Endodermal cell (in vitro differentiated cells): ENCODE measurements at places on chromosomes 1 and 21. TPM values are rescaled to one million over a fixed set of nuclear protein-coding genes. Genes with fewer than 3 reads are reported as not detected.

The AUNIP gene
- 7.2 to 21.2 TPM (median 19.5 TPM) in 3 replicates for total RNA-seq

- DNase-seq = no peak
Measured at GRCh38 chr1:102535829-102536505, 539.2 kb upstream of the OLFM3 start.

The OR2T3 gene
- total RNA-seq = not detected in 3 replicates

DNA sequence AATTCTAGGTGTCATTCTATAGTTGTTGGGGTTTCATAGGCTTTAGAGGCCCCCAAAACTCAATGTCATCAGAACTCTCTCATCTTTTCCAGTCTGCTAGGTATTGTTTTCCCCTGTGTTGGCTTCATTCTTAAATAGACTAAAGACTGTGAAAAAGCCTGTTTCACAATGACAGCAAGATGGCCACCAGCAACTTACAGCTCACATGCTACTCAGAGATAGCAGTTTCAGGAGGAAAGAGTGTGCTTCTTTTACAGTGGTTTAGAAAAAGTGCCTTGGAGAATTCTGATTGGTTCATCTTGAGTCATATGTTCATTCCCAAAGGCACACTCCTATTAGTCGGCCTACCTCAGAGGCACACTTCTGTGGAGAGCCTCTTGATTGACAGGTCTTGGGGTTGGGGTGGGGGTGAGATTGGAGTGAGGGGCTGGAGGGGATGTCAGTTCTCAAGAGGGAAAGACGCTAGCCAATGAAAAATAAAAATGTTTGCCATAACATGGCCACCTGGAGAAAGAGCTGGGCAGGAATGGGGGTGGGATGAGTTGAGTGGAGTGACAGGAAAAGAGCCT, 8.5 kb downstream of the IL23R start:
- no peak for DNase-seq

The ERVH48-1 gene
- total RNA-seq = 34.0 to 356 TPM (median 41.6 TPM) in 3 replicates

DNA sequence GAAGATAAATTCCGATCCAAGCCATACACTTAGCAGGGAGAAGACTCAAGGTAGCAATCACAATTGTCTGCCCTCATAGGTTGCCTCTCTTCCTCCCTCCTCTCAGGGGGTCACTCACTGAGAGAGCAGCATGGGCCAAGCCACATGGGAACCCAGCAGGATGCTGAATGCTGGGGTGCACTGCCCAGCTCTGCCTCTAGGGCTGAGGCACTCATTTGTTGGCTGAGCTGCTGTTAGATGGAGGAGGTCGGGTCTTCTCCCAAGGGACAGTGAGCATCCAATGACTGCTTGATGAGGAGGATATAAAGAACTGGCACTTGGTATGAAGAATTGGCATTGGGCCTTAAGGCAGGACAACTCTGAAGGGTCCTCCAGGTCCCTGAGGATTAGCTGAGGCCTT, 418.8 kb downstream of the SIPA1L2 start:
- peak; percentile 89 for DNase-seq

DNA sequence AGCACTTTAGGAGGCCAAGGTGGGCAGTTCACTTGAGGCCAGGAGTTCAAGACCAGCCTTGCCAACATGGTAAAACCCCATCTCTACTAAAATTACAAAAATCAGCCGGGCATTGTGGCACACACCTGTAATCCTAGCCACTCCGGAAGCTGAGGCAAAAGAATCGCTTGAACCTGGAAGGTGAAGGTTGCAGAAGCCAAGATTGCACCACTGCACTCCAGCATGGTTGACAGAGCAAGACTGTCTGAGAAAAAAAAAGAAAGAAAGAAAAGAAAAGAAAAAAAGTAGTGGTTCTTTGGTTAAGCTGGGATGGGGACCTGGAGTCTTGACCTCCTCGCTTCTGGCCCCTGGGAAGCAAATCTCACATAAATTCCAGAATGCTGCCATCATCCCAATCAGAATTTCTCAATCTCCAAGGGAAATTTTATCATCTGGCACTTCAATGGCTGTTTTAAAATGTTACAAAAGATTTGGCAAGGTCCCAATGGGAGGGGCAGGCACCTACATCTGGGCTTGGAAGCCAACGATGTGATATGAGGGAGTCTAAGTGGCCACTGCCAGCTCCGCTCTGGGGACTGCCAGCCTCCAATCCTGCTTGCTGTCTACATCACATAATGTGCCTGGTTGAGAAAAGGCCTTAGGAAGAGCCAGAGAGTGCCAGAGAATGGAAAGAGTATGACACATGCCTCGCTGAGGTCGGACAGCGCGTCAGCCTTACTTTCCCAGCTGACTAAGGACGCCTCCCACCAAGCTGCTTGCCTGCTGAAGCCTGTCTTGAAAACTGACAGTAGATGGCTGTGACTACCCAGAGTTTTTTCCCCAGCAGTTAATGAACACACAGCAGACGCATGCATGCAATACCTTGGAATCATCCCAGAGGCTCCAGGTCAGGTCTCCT, 42.1 kb upstream of the SRP9 start:
- DNase-seq = no peak

The LEFTY1 gene
- total RNA-seq = 76.0 to 806 TPM (median 85.4 TPM) in 3 replicates

The HSPB7 gene
- not detected in 2 replicates for total RNA-seq

- DNase-seq = no peak
Measured at GRCh38 chr1:67939942-67940341, 106.7 kb upstream of the GNG12 start.

The PTPN22 gene
- total RNA-seq = not detected in 3 replicates

The MAP7D1 gene
- total RNA-seq = 63.9 to 141 TPM (median 119 TPM) in 3 replicates

The FMO1 gene
- total RNA-seq = not detected in 2 replicates

DNA sequence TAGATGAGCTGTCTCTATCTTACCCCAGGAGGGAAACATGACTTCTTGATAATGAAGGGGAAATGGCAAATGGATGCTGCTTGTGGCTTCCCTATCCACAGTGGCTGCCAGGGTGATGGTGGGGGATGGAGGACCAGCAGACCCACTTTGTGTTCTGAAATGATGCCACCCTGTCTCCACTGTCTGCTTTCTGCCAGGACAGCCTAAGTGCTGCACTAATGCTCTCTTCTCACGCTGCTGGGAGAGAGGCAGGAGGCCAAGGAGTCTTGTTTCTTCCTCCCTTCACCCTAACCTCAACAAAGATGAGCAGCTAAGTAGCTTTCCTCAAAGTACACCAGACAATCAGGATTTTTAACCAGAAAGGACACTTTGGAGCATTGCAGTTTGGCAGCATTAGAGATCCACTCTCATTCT, 36.6 kb downstream of the XCL1 start:
- DNase-seq = no peak

- no peak for DNase-seq
Measured at GRCh38 chr1:159122005-159122621, 45.5 kb upstream of the AIM2 start.

The GOLT1A gene
- total RNA-seq = 1.6 and 1.8 TPM in 2 replicates

DNA sequence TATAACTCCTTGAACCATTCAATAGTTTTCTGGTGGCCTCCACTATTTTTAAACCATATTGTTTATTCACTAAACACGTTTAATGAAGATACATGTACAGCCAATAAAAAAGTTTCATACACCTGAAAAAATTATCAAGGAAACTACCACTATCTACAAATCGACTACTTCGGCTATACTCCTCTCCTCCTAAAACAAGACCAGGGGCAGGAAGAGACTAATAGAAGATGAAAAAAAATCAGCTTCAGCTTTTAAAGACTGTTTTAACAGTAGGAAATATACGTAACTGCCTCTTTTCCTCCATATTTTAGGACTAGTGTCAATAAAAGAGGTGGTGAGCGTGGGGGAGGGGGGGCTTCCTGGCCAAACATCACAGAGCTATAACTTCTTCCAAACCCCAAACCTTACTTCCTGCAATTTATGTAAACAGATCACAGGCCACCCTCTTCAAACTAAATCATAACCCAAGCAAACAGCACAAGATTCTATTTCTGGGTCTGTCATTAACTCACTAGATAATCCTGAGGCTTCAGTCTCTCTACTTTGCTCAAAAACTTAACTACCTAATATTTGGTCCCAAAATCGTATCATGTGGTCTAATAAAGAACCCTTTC, 15.1 kb downstream of the FOXJ3 start:
- DNase-seq = no peak

The KCNQ4 gene
- total RNA-seq = 0.84 and 0.88 TPM in 2 replicates

The PTGFRN gene
- 36.4 to 47.0 TPM (median 43.2 TPM) in 3 replicates for total RNA-seq

GRCh38 chr1:66134004-66134403, 341.3 kb downstream of the PDE4B start:
- no peak for DNase-seq

DNA sequence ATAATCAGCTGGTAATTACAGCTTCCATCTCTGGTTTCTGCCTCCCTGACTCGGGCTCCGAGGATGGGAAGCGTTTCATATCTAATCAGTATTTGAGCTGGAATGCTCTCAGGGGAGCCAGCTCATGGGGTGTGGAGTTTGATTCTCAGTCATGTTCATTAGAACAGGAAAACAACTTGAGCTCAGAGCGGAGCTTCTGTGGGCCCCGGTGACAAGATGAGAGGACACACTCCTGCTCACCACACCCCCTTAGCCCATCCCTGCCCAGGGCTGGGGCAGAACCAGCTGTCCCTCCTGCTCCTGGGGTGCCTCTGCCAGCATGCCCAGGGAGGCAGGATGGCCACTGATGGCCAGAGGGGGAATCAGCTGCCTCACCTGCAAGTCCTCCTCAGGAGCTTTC, 726.0 kb downstream of the PTPRU start:
- peak; percentile 44 for DNase-seq

GRCh38 chr21:36208326-36209013, 51.8 kb downstream of the DOP1B start:
- DNase-seq = peak; percentile 55

The C1orf74 gene
- 2.8 to 5.4 TPM (median 5.0 TPM) in 3 replicates for total RNA-seq

- DNase-seq = peak; percentile 38
Measured at GRCh38 chr1:1120866-1121591, 5.1 kb upstream of the C1orf159 start.

DNA sequence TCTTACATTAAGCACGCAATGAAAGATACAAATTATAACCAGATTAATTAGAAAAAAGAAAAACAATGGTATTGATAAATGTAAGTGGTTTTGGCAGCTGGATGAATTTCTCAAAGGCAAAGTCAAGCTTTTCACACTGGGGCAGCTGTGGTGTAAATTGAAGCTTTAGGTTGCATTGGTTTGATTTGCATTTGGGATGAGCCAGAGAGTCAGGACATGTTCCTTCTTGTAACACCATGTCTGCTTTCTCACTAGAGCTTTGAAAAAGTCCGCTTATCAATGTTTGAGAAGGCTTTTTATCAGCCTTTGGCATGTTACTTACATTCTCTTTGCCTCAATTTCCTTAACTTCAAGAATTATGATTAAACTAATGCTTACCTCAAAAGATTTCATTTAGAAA, 173.9 kb downstream of the GPATCH2 start:
- no peak for DNase-seq

DNA sequence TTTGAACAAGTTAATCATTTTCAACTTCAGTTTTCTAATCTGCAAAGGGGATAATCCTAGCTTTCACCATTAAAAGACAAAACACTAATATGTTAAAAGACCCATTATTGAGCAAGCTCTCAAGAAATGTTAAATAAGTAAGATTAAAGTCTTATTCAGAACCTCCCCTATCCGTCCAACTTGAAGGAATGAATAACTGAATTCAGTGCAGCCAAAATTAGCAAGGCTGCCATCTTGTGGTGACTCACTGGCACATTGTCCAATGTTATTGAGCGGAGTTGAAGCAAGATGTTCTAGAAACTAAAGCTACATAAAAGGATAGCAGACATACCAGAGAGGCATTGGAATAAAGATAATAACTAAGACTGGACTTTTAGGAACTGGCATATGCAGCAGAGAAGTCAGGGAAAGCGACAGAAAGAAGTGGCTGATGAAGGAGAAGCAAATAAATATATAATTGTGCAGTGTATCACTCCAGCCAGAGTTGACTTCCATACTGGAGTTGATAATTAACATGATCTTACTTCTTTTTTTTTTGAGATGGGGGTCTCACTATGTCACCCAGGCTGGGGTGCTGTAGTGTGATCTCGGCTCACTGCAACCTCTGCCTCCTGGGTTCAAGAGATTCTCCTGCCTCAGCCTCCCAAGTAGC, 8.2 kb upstream of the CAP1 start:
- DNase-seq = peak; percentile 73
